Stimulated activated CD4-positive, alpha-beta T cell treated with anti-CD3 and anti-CD28 coated beads, Interleukin-1b, Interleukin-23, amount 100 ng/mL, for 4 hours (primary cell): ENCODE measurements at places on chromosomes 13 and 19.
A peak's percentile ranks its signal among the peaks of the same experiment; 100 is the strongest.

- DNase-seq, result no peak
Observed at GRCh38 chr13:73593199-73593765, 534.5 kb downstream of the KLF5 start.

GRCh38 chr19:35739275-35740107, 2.8 kb downstream of the IGFLR1 start:
- DNase-seq, result no peak

GRCh38 chr19:1364070-1364704, 19.5 kb upstream of the NDUFS7 start:
- DNase-seq, result no peak

DNA sequence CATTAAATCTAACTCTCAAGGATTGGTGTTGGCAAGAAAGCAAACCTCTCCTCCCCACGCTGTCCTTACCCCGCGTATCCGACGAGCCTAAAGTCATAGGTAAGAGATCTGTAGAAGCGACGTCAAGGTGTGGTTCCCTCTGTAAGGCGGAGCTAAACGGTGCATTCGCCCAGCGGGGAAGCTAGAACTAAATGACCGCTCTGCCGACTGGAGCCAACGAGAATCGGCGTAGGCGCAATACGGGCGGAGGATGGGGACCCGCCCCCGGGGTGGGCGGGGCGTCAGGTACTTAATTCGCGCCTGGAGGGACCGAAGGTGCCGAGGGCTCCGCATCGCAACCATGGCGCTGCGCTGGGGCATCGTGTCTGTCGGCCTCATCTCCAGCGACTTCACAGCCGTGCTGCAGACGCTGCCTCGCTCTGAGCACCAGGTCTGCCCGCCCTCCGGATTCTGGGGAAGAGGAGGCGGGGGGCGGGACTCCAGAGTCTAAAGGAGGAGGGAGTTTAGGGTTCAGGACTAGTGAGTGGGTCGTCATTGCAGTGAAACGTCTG, at the start of gene DHDH:
TSS of gene DHDH (plus strand) at position 318 of the 551 bp plus-strand sequence. CDS start at position 341, 23 bp downstream.
- DNase-seq, result peak; percentile 69

GRCh38 chr13:101763191-101763590, 310.7 kb downstream of the ITGBL1 start:
- no peak for DNase-seq

DNA sequence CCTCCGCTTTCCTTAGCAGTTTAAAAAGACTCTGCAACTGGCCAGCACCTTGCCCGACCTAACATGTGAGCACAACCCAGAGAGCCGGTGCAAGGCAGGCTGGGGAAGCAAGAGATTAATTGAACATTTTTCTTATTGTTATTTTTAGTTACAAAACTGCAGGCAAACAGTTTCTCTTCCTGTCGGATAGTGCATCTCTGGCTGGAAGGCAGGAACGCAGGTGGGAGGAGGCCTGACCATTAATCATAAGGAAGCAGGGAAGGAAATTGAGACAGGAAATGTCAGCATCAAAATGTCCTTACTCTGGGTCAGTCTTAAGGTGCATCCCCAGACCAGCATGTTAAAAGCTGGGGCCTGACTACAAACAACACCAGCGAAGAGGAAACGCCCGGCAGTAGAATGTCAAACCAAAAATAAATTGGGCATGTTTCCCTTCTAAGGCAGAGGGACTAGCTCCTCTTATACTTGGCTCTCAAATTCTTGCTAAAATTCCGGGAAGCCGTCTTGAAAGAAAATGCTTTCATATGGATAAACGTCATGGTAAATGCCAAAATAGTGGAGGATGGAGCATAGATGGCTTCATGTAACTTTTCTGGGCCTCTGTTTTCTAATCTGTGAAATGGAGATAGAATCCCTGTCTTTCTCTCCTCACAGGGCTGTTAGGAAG, 226.8 kb downstream of the RAP2A start:
- no peak for DNase-seq

- peak; percentile 63 for DNase-seq
Observed at GRCh38 chr19:42253245-42254088, 1.5 kb downstream of the ERF start.

GRCh38 chr13:26653310-26653709, 95.8 kb downstream of the WASF3 start:
- DNase-seq, result no peak

- DNase-seq, result peak; percentile 96
Observed at GRCh38 chr19:18542941-18543813, at the start of gene FKBP8. TSS of gene FKBP8 (minus strand) at chr19:18543573. CDS start at chr19:18541970, 1,603 bp downstream.

DNA sequence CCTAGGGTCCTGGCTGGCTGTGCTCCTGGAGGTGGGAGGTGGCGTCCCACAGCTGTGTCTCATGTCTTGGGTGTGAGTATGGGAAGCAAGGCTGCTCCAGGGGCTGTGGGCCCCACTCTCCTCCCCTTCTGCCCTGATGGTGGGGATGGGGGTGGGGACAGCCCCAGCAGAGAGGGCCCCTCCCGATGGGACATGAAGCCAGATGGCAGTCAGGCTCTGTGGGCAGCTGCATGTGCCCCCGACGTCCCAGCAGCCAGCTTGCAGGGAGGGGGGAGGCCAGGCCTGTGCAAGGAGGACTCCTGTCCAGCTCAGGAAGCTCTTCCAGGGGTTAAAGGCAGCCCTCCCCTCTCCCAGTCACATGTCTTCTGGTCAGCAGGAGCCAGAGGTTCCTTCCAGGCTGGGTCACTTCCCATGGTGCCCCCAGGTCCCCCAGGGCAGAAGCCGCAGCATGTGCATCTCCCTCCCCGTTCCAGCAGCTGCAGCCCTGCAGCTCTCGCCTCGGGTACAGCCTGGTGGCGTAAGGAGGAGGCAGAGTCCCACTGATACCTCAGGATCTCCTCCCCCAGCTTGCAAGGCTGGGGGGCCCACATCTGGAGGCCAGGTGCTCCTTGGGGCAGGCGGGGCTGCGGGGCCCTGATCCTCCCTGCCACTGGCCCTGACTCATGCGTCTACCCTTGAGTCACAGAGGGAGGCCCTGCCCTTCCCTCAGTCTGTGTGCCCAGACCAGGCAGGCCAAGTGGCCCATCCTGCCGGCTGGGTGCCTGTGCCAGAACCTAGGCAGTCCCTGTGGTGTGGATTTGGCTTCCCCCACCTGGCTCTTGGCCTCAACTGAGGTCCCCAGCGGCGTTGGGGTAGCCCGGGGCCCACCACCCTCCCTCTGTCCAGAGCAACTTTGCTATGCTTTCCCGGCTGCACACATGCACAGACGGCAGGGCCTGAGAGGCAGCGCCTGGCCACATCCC, 13.0 kb downstream of the YIPF2 start:
- DNase-seq, result no peak

DNA sequence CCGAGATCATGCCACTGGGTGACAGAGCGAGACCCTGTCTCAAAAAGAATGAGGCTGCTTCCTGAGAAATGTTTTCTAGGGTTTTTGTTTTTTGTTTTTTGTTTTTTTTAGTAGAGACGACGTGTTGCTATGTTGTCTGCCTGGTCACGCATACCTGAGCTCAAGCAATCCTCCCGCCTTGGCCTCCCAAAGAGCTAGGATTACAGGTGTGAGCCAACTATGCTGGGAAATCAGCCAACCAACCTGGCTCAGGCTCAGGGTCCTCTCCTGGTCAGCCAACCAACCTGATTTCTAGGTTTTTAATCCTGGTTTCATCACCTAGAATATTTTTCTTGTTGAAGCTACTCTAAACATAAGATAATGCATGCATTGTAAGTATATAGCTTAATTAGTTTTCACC, 7.8 kb downstream of the DHX34 start:
- DNase-seq, result no peak

GRCh38 chr13:80235967-80236302, 105.0 kb downstream of the SPRY2 start:
- no peak for DNase-seq

DNA sequence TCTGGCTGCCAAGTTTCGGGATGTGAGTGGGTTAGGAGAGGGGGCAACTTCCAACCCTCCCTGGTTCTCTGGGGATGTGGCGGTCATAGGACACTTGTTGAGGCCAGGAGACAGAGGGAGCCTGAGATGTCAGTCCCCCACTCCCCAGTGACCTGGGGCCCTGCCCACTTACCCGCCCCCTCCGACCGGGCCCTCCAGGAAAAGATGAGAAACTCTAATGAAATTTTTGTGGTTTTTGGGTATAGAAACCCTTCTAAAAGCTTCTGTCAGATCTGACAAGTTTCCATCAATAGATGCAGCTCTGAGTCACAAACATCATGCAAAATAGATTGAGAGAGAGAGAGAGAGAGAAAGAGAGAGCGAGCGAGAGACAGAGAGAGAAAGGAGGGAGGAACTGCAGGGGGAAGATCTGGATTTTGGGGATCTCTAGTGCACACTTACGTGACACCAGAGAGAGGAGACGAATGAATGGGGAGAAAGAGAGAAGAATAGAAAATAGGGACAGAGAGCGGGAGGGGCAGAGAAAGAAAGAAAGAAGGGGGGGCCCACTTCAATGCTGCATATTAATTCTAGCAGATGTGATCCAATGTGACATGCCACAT, 94.0 kb downstream of the PTPRS start:
- no peak for DNase-seq

DNA sequence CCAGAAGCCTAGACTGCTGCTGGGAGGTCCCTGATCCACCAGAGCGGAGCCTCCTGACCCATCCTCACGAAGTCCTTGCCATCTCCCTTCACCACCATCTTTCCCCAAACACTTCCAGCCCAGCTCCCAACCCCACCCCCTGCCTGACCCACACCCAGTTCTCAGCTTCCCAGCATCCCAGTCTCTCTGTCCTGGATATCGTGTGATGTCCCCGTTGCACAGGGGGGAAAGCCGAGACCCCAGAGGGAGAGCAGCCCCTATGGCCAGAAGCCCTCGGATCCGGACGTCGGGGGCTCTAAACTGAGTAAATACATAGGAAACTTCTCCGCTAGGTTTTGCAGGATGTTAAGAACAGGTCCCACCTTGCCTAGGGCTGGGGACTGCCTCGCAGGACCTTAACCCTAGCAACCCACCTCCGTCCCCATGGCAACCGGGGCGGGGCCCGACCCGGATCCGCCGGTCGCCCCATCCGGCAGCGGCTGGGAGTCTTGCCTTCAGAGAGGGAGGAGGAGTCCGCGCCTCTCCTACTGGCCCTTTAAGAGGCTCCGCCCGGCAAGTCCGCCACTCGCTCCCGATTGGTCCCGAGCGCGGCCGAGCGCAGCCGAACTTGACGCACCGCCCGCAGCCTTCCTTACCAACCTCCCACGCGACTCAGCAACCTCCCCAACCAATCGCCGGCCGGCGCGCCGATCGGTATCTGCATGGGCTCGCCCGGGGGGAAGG, 451 bp upstream of the HMG20B start:
- DNase-seq, result peak; percentile 98

GRCh38 chr19:30448386-30449077, 76.3 kb downstream of the ZNF536 start:
- DNase-seq, result no peak

DNA sequence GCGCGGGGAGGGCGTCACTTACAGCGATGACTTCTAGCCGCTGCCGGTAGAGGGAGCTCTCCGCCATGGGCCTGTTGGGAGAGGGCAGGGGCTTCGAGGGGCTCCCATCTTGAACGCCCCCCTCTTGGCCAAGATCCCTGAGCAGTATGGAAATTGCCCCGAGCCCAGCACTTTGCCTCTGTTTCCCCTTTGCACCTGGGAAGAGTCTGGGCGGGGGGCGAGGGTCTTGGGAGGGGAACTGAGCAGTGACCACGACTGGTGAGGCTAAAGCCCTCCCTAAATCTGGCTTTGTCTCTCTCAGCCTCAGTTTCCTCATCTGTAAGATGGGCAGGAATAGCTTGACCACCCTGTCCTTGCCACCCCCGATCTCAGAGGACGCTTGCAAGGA, 2.8 kb downstream of the PALM3 start:
- DNase-seq, result no peak

- DNase-seq, result peak; percentile 86
Observed at GRCh38 chr19:35959040-35959967, 23.1 kb downstream of the LRFN3 start.

DNA sequence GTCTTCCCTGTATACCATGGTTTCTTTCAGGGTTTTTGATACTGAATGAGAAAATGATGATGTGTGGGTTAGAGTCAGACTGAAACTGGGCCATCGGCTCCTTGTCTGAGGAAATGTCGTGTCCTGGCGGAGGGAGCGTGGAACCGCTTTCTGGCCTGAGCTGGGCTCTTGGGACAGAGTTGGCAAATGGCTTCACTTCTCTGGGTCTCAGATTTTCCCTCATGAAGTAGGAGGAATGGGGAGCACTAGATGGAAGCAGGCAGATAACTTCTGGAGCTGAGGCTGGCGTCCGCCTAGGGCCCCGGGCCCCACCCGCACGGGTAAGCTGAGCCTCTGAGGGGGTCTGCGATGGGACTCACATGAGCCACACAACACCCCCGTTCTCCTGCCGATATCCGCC, 133.3 kb upstream of the WASF3 start:
- DNase-seq, result no peak

GRCh38 chr13:92830821-92831220, 395.8 kb upstream of the GPC6 start:
- no peak for DNase-seq

DNA sequence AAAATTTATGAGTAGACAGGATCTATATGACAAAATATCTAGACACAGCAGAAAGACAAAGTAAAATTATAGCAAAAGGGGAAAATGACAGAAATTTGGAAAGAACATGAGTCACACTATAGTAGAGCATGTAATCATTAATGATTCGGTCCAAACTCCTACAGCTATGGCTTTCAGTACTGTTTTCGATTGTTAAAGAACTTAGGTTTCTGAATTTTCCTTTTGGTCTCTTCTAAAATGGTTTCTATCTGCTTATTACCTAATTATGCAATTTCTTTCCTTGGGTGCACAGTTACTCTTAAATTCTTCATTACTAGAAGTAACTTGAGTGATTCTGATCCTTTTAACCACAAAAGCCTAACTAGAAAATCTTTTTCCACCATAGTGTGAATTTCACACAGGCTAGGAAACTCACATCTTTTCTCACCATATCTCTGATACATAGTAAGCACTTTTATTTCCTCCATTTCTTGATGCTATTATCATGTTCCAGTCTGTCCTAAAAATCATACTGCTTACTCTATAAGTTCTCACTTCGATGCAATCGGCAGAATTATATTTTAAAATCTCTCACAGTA, 1101.4 kb downstream of the PCDH9 start:
- no peak for DNase-seq

- no peak for DNase-seq
Observed at GRCh38 chr13:106107061-106107460, 428.4 kb downstream of the EFNB2 start.

DNA sequence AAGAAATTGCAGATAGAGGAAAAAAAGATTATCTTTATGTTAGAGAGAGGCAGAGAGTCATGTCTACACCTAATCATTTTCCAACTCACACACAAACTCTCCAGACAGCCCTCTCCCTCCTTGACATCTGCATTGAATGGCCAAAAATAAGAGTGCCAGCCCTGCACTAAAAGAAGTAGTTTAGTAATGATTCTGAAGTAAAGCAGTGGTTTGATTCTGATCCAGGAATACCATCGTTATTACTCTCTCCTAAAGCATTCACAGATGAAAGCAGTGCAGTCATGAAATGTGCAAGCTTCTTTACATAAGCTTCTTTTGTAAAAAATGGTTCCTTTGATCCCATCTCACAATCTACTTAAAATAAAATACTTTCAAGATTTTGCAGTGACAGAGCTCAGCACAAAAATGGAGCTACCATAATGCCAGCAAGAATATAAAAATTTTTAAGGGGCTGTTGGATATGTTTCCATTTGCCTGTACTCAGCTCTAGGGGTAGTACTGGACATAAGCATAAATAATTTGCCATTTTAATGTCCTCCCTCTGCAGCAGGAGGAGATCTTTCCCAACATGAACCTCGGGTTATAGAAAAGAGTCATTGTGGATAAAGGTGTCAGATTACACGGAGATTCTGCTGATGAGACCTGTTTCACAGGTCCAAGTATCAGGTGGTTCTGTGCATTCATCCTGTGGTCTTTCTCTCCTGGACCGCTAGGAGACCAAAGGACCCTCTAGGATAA, 406.3 kb downstream of the DCT start:
- DNase-seq, result no peak
